Fibroblast of lung (primary cell): ENCODE measurements at places on chromosomes 2 and 18. TPM values are rescaled to one million over a fixed set of nuclear protein-coding genes. Genes with fewer than 3 reads are reported as not detected.

Gene GPR45
- total RNA-seq: not detected in 2 replicates

Gene CSRNP3
- total RNA-seq: 0.66 and 0.77 TPM in 2 replicates

Gene UGT1A6
- total RNA-seq: not detected in 2 replicates

Gene TBC1D8
- total RNA-seq: 3.3 and 3.8 TPM in 2 replicates

Gene DSEL
- 51.1 and 157 TPM in 2 replicates for total RNA-seq

Gene GKN2
- total RNA-seq: not detected in 2 replicates

Gene MOCOS
- 9.0 and 13.9 TPM in 2 replicates for total RNA-seq

Gene ADGRF3
- under 0.01 TPM in 1 of 2 replicates, not detected in the other for total RNA-seq

Gene NOSTRIN
- total RNA-seq: 0.50 TPM in 1 of 2 replicates, not detected in the other

Gene TUBA3E
- total RNA-seq: not detected in 2 replicates

Gene CCL20
- total RNA-seq: not detected in 2 replicates

Gene CYB5A
- total RNA-seq: 63.4 and 113 TPM in 2 replicates

Gene CAPN14
- total RNA-seq: under 0.01 and 0.17 TPM in 2 replicates

Gene ZNF396
- total RNA-seq: 2.8 and 5.0 TPM in 2 replicates

Gene ST6GAL2
- total RNA-seq: not detected in 2 replicates

Gene DPYSL5
- total RNA-seq: not detected in 2 replicates

Gene GAREM2
- total RNA-seq: 0.66 and 0.77 TPM in 2 replicates

Gene C2orf42
- 24.9 and 32.7 TPM in 2 replicates for total RNA-seq

Gene NTSR2
- under 0.01 TPM in 1 of 2 replicates, not detected in the other for total RNA-seq

Gene TMEM247
- not detected in 2 replicates for total RNA-seq

Gene PPP4R3B
- total RNA-seq: 50.1 and 51.4 TPM in 2 replicates

Gene IFIH1
- total RNA-seq: 10.0 and 11.4 TPM in 2 replicates

Gene RESP18
- not detected in 2 replicates for total RNA-seq

Gene CDKL4
- 3.0 and 3.1 TPM in 2 replicates for total RNA-seq

Gene REG3A
- not detected in 2 replicates for total RNA-seq

Gene EFR3B
- total RNA-seq: 0.50 and 0.51 TPM in 2 replicates

Gene SERPINB3
- not detected in 2 replicates for total RNA-seq

Gene SCN9A
- total RNA-seq: 58.6 and 105 TPM in 2 replicates

Gene NT5C1B
- total RNA-seq: not detected in 2 replicates

Gene C1QL2
- total RNA-seq: not detected in 2 replicates

Gene UGT1A10
- total RNA-seq: not detected in 2 replicates

Gene RFX8
- 2.6 and 12.4 TPM in 2 replicates for total RNA-seq

Gene FBXO36
- total RNA-seq: 3.5 and 3.9 TPM in 2 replicates

Gene ARL6IP6
- 16.2 and 19.0 TPM in 2 replicates for total RNA-seq

Gene DPY30
- total RNA-seq: 50.5 and 69.9 TPM in 2 replicates

Gene CCDC93
- total RNA-seq: 24.4 and 32.0 TPM in 2 replicates

Gene UCN
- total RNA-seq: 1.2 and 1.3 TPM in 2 replicates

Gene TTLL4
- 5.9 and 9.4 TPM in 2 replicates for total RNA-seq

Gene SLC5A7
- total RNA-seq: not detected in 2 replicates

Gene ANKRD36
- total RNA-seq: 23.3 and 25.2 TPM in 2 replicates
